GM23338 (cell line): ENCODE measurements at places on chromosomes 7 and 10. TPM values are rescaled to one million over a fixed set of nuclear protein-coding genes. Genes with fewer than 3 reads are reported as not detected.

GRCh38 chr7:116679500-116679899 lies 7.5 kb downstream of the MET start:
- no peak for DNase-seq
- no peak overlapping the region for H3K27ac ChIP-seq
- no peak overlapping the region for H3K4me3 ChIP-seq

GRCh38 chr10:11140963-11141362 lies 123.3 kb downstream of the CELF2 start:
- H3K27me3 ChIP-seq, result no peaks in the 10 kb centered on the region
- no peak overlapping the region for H3K27ac ChIP-seq
- H3K36me3 ChIP-seq, result no peaks in the 10 kb centered on the region
- DNase-seq, result no peak
- peaks cover 26% of the 10 kb centered on the region for H3K4me1 ChIP-seq
- no peak overlapping the region for H3K4me3 ChIP-seq

IFIT1B gene
- not detected in 2 replicates for total RNA-seq

DMBT1 gene
- total RNA-seq, result 0.03 TPM in 1 of 2 replicates, not detected in the other

- no peak overlapping the region for H3K4me3 ChIP-seq
- no peaks in the 10 kb centered on the region for H3K36me3 ChIP-seq
- no peak overlapping the region for H3K27ac ChIP-seq
- no peaks in the 10 kb centered on the region for H3K27me3 ChIP-seq
Measured at GRCh38 chr7:28071570-28071969, 109.0 kb downstream of the JAZF1 start.

- H3K4me3 ChIP-seq, result no peak overlapping the region
- H3K27me3 ChIP-seq, result no peaks in the 10 kb centered on the region
- no peaks in the 10 kb centered on the region for H3K36me3 ChIP-seq
- peaks cover 4% of the 10 kb centered on the region; the same call in 1 of the 2 replicates for H3K4me1 ChIP-seq
Measured at GRCh38 chr7:158543840-158544239, 43.8 kb downstream of the PTPRN2 start.
